ENCODE measurements at places on chromosomes 2 and 18.

DNA sequence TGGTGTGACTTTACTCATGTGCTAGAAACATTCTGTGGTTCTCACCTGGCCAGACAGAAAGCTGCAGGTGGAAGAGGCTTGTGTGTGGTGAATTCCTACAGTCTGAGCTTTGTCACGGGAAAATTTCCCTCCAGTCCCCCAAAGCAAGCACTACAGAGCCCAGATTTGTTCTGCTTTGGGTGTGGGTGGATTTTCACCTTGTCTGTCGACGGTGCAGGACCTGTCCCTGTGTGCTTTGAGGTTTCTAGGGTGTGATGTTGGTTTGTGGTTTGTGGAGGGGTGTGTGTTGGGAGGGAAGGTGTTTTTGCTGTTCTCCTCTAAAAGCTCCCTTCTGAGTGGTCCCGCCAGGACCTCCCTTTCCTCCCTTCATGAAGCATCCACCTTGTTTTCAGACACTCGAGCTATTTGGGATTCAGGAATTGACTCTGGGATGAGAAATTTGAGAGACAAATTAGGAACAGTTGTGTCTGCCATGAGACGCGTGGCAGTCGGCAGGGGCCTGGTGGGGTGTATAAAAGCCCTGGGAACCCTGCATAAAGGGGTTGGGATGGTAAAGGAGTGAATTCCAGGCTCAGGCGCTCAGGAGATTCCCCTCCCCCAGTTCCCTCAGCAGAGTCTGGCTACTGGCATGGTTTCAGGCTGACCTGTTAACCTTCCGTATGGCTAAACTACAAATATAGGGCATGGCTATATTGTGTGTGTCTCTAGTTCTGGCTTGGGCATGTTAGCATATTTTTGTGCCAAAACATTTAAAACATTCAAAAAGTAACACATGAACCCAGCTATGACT, 65.5 kb downstream of the DGKD start:
- DNase-seq = peak; percentile 41

- DNase-seq = no peak
Measured at GRCh38 chr2:181781078-181781786, 100.9 kb upstream of the NEUROD1 start.

DNA sequence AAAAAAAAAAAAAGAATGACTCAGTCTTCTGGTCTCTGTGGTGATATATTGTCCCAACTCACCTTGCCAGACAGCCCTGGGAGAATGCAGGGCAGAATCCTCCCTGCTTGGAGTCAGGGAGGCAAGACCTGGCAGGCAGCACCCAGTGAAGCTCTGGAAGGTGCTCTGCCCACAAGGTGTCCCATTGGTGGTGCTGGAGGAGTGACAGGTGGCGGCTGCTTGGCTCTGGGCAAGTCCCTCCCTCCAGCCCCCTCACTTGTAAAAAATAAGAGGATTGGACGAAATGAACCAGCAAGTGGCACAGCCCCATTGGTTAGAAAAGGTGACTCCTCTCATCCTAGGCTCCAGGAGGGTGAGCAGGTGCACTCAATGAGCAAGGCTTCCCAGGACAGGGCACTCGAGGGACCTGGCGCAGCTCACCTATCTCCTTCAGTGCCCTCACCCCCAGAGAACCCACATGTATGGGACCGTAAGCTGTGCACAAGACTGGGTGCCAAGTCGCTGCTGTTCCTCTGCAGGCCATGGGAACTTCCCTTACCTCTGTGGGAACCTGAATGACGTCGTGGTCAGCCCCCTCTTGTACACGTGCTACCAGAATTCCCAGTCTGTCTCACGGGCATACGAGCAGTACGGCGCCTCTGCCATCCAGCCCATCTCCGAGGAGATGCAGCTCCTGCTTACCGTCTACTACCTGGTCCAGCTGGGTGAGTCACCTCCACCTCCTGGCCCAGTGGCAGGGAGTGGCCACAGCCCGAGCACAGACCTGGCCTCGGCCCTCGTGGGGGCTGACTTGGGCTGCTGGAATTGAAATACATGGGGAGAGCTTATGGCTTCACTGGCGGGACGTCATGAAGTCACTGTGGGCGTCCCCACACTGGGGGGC, 54.6 kb downstream of the GREB1 start:
- DNase-seq = no peak

DNA sequence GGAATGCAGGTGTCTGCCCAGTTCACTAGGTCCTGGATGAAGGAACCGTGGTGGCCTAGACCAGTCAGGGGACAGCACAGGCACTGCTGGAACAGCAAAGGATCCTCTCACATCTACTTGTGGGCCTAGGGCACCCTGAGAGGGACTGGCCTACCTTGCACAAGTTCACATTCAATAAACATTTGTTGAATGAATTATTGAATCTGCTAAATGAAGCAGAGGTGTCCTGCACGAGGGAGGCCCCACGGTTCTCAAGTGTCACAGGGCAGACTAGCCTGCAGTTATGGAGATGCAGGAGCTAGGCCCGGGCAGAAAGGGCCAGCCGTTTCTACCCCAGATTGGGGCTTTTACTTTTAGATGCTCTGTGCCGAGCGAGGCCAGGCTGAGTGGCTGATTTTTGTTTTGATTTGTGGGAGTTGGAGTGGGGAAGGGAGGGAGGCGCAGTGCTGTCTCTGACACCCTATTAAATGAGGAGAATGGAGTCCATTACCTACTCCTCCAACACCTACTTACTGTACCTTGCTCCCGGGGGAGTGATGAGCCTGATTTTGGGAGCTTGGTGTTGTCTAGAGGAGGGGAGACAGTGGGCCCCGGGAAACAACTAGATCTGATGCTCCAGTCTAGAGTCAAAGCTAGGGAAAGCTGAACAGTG, 18.4 kb downstream of the SH2D6 start:
- DNase-seq = peak; percentile 47

GRCh38 chr18:9835825-9836224, 49.9 kb upstream of the TXNDC2 start:
- no peak for DNase-seq

DNA sequence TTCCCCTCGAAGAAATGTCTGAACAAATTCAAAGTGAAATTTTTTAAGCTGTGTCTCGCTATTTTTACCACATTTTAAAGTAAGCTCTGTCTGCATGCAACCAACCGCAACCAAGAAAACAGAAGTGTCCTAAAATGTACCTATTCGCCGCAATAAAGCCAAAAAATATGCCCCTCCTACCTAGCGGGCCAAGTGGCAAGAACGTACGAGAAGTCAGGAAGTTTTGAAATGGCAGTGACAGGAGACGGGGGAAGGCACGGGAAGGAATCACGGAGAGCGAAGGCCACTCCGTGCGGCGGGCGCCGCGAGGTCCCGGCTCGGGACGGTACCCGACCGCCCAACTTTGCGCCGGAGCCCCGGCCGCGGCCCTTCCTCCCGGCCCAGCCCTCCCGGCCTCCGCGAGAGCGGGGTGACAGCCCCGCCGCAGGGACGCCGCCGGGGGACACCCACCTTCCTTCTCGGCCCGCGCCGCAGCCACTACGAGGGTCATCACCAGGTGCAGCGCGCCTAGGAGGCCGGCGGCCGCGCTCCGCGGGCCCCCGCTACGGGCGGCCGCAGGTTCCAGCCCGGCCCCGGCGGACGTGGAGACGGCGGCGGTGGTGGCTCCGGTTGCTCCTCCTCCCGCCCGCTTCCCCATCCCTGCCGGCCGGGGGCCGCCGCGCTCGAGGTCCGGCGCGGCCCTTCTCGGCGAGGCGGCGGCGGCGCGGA, 568 bp downstream of the TMEM131 start:
- DNase-seq = no peak

DNA sequence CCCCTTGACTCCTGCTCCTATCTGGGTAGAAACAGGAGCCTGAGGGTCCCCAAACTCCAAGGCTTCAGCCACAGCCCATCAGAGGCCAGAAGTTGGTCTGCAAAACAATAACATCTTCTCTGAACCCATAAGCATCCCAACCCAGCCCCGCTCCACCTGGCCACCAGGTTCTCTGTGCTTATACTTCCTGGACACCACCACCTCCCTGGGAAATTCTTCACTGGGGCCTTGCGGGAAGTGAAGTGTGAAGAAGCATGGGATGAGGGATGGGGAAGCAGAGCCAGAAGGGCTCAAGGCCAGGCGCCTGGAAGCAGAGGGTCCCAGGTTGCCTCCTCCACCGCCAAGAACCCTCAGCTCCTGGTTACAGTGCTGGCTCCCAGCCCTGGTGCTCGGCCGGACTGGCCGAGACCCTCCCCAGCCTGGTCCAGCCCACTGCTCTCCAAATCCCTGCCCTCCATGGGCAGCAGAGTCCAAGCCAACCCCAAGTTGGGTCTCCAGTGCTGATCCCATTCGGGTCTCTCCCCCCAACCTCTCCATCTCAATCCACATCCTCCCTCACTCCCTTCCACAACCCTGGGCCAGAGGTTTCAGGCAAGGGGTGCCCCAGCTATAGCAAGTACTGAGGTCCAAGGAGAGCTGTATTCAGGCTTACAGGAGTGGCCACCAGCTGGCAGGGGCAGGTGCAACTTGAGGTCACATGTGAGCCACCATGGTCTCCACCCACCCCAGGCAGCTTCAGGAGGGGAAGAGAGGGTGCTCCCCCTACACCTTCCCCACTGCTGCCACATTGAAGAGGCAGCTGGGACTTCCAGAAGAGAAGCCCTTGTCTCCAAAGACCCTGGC, 60.7 kb downstream of the TNS1 start:
- no peak for DNase-seq

GRCh38 chr18:49728542-49728941, 84.8 kb downstream of the ACAA2 start:
- DNase-seq = peak; percentile 75

- no peak for DNase-seq
Measured at GRCh38 chr2:2234398-2235195, 96.5 kb downstream of the MYT1L start.

- DNase-seq = no peak
Measured at GRCh38 chr2:174615871-174616436, 18.4 kb upstream of the WIPF1 start.

DNA sequence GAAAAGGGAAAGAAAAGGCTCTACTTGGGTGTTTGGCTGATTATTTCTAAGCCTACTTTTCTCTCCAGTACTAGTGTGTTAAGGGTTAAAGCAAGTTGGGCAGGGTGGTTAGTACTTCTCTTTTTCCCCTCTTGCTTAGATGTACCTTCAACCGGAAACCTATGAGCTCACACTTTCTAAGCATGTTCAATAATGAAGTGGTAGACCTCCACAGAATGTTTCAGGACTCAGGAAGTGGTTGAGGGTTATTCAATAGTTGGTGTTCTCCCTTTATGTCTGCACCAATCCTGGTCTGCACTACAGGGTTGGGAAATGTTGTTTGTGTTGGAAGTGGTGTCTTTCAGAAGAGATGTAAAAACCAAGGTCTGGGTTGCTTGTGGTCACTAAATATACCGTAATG, 137.1 kb downstream of the ZEB2 start:
- no peak for DNase-seq

GRCh38 chr2:118881490-118882129, 34.2 kb upstream of the EN1 start:
- DNase-seq = peak; percentile 83

- DNase-seq = no peak
Measured at GRCh38 chr2:58156780-58157179, 84.3 kb downstream of the FANCL start.

GRCh38 chr2:112641701-112642100, 4.0 kb upstream of the SLC20A1 start:
- DNase-seq = no peak

GRCh38 chr2:107585851-107586250, 240.8 kb upstream of the RGPD4 start:
- no peak for DNase-seq

GRCh38 chr2:45585267-45585861, 25.7 kb downstream of the SRBD1 start:
- no peak for DNase-seq

DNA sequence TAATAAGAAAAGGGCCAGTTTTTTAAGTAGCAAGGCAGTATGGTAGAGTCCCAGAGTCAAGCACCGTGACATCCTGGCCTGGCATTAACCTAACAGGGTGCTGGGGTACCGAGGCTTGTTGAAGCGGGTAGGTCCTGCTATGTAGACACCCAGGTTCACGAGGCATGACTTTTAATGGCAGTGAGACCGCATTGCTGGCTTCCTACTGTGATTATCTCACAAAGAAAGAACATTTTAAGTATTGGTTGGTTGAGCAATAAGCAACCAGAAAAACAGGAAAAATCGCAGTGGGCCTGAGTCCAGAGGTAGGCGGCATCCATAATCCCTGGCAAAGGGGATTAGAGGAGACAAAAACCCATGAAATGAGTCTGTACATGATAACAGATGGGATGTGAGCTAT, 927.9 kb upstream of the ACVR2A start:
- no peak for DNase-seq

- no peak for DNase-seq
Measured at GRCh38 chr2:49943944-49944778, 789.8 kb upstream of the FSHR start.

- peak; percentile 48 for DNase-seq
Measured at GRCh38 chr2:168118733-168119514, 128.5 kb downstream of the STK39 start.

DNA sequence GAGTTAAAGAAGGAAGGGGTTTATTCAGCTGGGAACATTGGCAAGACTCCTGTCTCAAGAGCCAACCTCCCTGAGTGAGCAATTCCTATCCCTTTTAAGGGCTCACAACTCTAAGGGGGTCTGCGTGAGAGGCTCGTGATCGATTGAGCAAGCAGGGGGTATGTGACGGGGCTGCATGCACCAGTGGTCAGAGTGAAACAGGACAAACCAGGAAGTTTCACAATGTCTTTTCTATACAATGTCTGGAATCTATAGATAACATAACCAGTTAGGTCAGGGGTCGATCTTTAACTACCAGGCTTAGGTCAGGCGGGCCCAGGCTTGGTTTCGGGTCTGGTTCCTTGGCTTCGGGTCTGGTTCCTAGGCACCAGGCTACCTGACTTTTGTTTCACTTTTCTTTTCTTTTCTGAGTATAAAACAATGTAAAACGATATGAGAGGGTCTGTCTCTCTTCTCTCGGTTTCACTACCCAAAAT, 30.1 kb upstream of the LIPG start:
- no peak for DNase-seq

- DNase-seq = no peak
Measured at GRCh38 chr2:182615036-182615435, 101.0 kb upstream of the DNAJC10 start.

- no peak for DNase-seq
Measured at GRCh38 chr2:18903750-18904149, 314.4 kb upstream of the NT5C1B start.

GRCh38 chr2:83970217-83970929, 488.7 kb downstream of the SUCLG1 start:
- no peak for DNase-seq

DNA sequence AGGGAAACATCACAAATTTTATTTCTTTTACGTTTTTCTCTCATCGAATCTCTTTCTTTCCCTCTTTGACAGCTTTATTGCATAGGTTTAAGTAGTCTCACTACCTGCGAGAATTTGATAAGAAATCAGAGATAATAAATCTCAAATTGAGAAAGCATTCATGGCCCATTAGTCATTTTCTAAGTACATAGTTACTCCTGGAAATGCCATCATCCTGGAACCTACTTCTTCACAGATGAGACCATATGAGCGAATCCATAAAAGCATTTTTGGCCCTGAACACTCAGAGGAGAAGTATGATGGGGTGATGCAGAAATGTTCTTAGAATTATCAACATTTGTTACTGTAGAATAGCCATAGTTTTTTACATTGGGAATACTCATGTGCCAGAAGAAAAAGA, 138.0 kb upstream of the ARHGAP28 start:
- no peak for DNase-seq

Data from ecto neural progenitor cell (in vitro differentiated cells).